ENCODE measurements at places on chromosomes 12 and 14.

- no peak for DNase-seq
These were observed at the start of gene GZMH for GRCh38 chr14:24609655-24610344. TSS of gene GZMH (minus strand) at chr14:24609685. CDS start at chr14:24609613, 72 bp downstream.

GRCh38 chr12:52953181-52953841, 4.4 kb downstream of the KRT18 start:
- no peak for DNase-seq

DNA sequence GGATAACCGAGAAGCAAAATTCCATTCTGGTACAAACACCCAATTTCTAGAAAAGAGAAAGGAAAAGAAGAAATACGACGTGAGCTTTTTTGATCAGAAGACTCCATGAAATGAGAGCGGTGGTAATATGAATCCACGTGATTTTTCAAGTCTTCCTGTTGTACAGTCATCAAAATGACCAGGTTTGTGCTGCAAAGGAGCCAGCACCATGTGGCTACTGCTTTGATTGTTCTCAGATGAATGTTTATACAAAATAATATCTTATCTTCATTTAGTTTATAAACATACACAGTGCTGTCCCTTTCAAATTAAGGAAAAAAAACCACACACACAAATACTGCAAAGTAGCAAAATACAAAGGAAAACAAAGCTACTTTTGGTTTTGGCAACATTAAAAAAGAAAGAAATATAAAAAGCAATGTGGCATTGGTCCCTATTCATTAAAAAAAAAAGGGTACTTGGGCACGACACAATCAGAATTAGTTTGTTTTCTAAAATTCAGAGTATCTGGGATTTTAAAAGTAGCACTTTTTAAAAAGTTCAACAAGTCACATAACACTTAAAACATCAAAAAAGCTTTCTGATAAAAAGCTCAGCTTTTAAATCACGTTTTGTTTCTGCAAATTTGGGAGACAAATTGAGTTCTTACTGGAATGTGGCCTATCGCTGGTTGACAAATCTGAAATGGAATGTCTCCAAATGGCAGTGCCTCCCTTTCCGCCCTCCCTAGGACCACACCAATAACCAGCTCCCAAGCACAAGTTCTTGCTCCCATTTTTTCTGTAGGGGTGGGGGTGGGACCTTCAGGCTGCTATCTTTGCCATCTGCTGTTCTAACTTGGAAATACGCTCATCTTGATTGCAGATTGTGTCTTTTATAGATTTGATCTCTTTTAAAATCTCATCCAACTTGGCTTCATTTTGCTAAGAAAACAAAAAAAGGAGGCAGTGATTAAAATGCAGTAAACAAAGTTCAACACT, 13.2 kb upstream of the SELPLG start:
- DNase-seq: no peak

- no peak for DNase-seq
These were observed 36.3 kb downstream of the TTLL5 start for GRCh38 chr14:75697386-75697785.

DNA sequence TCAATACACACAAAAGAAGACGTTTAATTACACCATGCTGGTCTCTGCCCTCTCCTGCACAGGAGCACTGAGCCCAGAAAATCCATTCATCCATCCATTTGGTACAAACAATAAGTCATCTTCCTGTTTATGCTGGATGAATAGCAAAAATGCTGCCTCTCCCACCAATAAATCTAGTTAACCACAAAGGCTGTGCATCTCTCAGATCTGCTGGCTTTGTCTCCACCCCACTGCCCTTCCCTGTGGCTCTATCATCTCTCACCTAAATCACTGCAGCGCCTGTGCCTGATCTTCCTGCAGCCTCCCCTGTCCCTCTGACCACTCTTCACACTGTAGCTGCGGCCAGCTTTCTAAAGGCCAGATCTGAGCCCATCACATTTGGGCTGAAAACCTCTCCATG, 72.9 kb upstream of the DDX11 start:
- no peak for DNase-seq

DNA sequence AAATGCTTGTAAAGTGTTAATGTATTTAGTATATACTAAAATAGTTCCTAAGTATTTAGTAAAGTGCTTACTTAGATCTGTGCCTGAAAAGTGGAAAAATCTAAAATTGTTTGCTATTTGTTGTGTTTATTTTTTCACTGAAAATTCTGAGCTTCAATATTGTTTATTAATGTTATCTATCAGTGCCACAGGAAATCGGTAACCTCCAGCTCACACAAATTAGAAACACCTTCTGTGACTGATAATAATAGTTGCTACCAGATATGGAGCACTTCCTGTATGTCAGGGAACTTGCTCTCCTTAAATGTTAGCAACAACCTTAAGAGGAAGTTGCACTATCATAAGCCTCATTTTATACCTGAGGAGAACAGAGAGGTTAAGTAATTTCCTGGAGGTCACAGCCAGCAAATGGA, 723 bp upstream of the LRP10 start:
- no peak for DNase-seq

- no peak for DNase-seq
These were observed 44.6 kb upstream of the NPFF start for GRCh38 chr12:53551889-53552291.

- DNase-seq: peak; percentile 28
These were observed 276.5 kb upstream of the AMIGO2 start for GRCh38 chr12:47356129-47356700.

GRCh38 chr14:90191585-90191984, 64.8 kb upstream of the PSMC1 start:
- DNase-seq: no peak

- DNase-seq: peak; percentile 42
These were observed 751.1 kb downstream of the TMEM121 start for GRCh38 chr14:106277503-106277902.

DNA sequence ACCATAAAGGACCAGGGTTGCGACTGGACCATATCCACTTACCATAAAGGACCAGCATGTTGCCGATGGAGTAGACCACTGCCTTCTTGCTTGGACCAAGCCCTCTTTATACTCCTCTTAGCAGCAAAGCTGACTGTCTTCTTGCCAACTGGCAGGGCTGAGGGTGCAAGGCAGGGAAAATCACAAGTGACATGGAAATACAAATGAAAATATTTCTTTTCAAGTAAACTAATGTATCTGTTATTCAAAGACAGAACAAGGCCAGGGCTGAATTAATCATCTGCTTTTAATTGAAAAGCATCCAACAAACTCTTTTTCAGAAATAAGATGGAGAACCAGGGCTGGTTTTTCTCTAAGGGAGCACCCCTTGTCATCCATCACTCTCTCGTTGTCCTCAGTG, at the start of gene CELA1:
CELA1 (minus strand) TSS at position 99 of the 400 bp plus-strand sequence; CDS start at position 58, 41 bp downstream.
- no peak for DNase-seq

- no peak for DNase-seq
These were observed 349.6 kb upstream of the CLEC14A start for GRCh38 chr14:38605193-38606114.

DNA sequence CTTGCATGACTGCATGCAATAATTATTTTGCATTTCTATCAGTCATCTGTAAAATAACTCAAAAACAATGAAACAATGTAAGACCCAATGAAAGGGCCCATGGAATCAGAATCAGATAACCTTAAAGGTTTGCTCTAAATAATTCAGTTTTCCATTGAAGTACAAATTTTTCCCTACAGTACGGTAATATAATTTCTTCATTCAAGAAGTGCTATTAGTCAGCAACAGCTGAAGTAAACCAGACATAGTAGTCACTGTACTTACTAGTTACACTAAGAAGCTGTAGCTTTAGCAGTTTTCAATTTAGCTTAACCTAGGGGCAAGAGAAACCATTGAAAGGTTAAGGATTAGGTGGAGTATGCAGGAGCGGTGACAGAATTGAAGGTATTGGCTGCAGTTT, 43.5 kb downstream of the BCAT1 start:
- no peak for DNase-seq

DNA sequence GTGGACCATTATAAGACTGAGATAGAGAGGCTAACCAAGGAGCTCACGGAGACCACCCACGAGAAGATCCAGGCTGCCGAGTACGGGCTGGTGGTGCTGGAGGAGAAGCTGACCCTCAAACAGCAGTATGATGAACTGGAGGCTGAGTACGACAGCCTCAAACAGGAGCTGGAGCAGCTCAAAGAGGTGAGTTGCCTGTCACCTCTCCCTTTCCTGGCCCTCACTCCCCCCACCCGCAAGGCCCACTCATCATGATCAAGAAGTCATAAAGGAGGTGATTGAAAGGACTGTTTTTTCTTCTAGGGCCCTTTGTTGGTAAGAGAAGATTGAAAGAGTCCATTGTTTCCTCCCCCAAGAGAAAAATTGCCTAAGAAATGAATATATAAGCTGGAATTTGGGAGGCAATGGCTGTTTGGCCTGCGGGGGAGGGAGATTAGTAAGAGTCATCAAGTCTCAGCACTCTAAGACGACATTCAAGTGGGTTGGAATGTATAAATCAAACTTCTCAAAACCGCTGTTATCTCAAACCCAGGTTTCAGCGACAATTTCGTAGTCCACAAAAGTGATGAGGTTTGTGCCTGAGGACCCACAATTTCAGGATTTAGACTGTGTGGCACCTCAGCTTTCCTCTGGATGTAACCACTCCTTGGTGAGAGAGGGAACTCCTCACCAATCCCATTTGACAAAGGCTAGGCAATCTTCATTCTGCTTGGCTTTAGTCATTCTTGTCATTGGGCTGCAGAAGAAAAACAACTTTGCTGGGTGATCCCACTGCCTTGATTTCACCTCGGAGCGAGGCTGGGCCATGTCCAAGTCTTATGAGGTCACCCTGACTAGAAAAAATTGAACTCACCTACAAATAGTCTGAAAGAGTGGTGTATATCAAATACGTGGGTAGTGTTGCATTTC, 966 bp downstream of the BICD1 start:
- DNase-seq: peak; percentile 28

DNA sequence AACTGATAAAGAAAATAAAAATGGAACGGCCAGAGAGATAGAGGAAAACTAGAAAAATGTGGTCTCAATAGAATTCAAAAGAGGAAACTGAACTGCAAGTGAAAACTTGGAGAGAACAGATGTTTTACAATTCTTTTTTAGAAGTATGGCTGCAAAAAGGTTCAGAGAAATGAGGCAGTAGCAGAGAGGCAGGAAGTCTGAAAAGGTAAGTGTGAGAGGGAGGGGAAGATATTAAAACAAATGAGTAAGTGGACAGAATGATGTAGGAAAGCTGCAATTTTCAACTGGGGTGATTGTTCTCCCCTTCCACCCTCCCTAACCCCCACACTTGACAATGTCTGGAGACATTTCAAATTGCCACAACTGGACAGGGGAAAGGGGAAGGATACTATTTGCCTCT, 12.9 kb downstream of the BTBD7 start:
- no peak for DNase-seq

DNA sequence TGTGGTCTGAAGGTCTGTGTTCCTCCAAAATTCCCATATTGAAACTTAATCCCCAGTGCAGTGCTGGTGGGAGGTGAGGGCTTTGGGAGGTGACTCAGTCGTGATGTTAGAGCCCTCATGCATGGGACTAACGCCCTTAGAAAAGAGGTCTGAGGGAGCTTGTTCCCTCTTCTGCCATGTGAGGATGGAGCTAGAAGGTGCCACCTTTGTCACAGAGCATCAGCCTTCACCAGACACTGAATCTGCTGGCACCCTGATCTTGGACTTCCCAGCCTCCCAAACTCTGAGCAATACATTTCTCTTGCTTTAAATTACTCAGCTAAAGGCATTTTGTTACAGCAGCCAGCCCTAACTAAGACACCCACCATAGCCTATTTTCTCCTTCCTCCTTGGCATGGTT, 13.9 kb downstream of the RAB15 start:
- DNase-seq: no peak

- DNase-seq: no peak
These were observed 221.5 kb downstream of the ERC1 start for GRCh38 chr12:1212526-1212925.

GRCh38 chr12:82090165-82090564, 268.0 kb downstream of the CCDC59 start:
- no peak for DNase-seq

DNA sequence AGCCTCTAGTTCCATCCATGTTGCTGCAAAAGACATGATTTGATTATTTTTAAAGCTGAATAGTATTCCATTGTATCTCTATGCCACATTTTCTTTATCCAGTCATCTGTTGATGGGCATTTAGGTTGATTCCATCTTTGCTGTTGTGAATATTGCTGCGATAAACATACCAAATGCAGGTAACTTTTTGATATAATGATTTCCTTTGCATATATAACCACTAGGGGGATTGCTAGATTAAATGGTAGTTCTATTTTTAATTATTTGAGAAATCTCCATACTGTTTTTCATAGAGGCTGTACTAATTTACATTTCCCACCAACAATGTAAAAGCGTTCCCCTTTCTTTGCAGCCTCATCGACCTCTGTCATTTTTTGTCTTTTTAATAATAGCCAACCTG, 342.5 kb downstream of the MDGA2 start:
- DNase-seq: no peak

DNA sequence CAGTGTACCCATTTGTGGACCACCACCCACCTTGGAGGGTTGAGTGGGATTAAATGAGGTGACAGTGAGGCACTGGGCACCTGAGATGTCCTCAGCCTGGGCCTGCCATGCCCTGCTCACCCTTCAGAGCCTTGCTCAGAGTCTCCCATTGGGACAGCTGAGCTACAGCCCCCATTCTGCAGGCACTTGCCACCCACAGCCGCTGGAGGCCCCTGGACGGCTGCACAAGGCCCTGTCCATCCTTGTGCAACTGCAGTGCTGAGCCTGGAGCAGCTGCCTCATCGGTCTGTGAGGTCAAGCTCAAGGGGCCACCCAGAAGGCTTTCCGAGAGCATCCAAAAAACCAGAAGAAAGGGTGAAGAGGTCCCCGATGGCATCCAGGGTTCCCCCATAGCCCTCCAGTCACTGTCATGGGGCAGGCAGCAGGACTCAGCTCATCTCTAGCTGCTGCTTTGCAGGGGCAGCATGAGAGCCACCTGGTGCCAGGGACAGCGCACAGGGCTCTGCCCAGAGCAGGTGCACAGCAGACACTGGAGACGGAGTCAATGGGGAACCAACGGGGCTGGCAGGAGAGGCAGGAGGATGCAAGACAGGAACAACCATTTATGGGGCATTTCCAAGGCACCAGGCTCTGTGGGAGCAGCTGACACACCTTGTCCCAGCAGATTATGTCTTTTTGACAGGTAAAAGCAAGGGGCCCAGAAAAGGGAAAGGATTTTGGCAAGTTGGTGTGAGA, 84.6 kb downstream of the ARL6IP4 start:
- no peak for DNase-seq

DNA sequence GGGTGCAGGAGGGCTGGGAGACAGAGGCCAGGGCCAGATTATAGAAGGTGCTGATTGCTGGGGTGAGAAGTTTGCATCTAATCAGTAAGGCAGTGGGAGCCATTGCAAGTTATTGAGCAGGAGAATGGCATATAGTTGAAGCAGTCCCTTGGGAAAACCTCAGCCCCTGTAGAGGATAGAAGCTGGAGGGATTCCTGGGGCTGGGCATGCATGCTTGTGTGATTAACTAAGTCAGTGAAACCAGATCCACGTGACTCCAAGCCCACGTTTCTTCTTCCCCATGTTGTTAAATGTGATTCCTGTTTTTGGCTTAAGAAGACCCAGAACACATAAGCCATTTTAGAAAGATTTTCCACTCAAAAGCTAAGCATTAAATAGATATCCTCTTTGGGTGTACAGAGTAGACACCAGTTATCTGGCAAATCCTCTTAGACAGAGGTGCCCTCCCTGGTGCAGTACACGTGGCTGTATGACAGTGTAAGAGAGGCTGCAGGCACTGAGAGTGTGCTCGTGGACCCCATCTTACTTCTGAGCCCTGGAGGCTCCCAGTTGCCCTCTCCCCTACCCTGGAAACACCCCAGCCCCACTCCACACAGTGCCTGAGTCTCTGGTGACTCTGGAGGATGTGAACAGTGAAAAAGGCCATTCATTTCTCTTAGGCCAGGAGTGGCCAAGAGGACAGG, 3.2 kb downstream of the C14orf132 start:
- no peak for DNase-seq

GRCh38 chr12:105409279-105409678, 78.8 kb downstream of the C12orf75 start:
- no peak for DNase-seq
